Activated CD8-positive, alpha-beta memory T cell treated with anti-CD3 and anti-CD28 coated beads for 36 hours (primary cell): ENCODE measurements at places on chromosomes 1 and 21. TPM values are rescaled to one million over a fixed set of nuclear protein-coding genes. Genes with fewer than 3 reads are reported as not detected.

Gene OPTC
- total RNA-seq: not detected

Gene TFAP2E
- total RNA-seq: 0.86 TPM

Gene FBLIM1
- not detected for total RNA-seq

Gene C4BPA
- total RNA-seq: not detected

Gene LRRC8D
- total RNA-seq: 40.4 TPM

Gene ATP1A4
- not detected for total RNA-seq

Gene DMRTA2
- not detected for total RNA-seq

Gene ALX3
- not detected for total RNA-seq

Gene ZNF648
- not detected for total RNA-seq

Gene RUNX3
- 173 TPM for total RNA-seq

Gene GPR25
- not detected for total RNA-seq

Gene RGS7
- total RNA-seq: not detected

Gene SPRR4
- total RNA-seq: not detected

Gene HRNR
- total RNA-seq: not detected

Gene FBXO2
- 1.8 TPM for total RNA-seq

Gene SLFNL1
- 0.06 TPM for total RNA-seq

Gene CORT
- total RNA-seq: 0.23 TPM

Gene PPP1R15B
- total RNA-seq: 72.8 TPM

Gene GJA5
- total RNA-seq: not detected

Gene OR2L8
- total RNA-seq: not detected

Gene SPATA45
- not detected for total RNA-seq

Gene MRPS14
- 44.7 TPM for total RNA-seq

Gene PTCH2
- 0.51 TPM for total RNA-seq

Gene WDR64
- not detected for total RNA-seq

Gene RXFP4
- total RNA-seq: not detected

Gene LMX1A
- not detected for total RNA-seq

Gene S100A1
- total RNA-seq: not detected

Gene ETNK2
- 1.1 TPM for total RNA-seq

Gene TBX19
- 0.80 TPM for total RNA-seq

Gene EVI5
- total RNA-seq: 49.3 TPM
